GOT3 (cell line): ENCODE measurements at places on chromosomes 7 and 10.

DNA sequence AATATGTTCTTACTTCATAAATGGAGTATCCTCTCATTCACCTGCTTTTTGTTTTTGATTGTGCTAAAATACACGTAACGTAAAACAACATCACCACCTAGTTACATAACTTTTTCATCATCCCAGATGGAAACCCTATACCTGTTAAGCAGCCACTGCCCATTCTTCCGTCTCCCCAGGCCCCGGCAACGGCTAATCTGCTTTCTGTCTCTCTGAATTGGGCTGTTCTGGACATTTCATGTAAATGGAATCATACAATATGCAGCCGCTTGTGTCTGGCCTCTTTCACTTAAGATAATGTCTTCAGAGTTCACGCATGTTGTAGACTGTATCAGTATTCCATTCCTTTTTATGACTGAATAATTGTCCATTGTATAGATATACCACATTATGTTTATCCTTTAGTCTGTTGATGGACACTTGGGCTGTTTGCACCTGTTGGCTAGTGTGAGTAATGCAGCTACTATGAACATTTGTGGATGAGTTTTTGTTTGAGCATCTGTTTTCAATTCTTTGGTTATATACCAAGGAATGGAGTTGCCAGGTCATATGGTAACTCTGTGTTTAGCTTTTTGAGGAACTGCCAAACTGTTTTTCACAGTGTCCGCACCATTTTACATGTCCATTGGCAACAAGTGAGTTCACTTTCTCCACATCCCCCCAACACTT lies 14.1 kb upstream of the SUN1 start:
- DNase-seq, result no peak

- DNase-seq, result no peak
Measured at GRCh38 chr10:89392974-89393373, 551 bp downstream of the IFIT1 start.

DNA sequence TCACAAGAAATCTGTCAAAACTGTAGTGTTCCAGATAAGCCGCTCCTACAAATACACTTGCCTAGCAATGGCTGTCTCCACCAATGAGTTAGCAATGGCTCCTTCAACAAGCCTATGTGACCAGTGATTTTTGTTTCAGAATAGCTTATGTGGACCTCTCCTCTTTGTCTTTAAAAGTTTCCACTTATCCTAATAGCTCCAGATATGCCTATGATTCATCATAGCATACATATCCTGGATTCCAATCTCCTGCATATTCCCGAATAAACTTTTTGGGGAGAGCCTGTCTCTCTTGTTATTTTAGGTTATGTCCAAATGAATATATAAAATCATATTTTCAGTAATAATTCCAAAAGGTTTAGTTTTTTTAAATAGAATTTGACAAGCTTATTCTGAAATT lies 510.6 kb downstream of the ARL4A start:
- DNase-seq, result no peak

DNA sequence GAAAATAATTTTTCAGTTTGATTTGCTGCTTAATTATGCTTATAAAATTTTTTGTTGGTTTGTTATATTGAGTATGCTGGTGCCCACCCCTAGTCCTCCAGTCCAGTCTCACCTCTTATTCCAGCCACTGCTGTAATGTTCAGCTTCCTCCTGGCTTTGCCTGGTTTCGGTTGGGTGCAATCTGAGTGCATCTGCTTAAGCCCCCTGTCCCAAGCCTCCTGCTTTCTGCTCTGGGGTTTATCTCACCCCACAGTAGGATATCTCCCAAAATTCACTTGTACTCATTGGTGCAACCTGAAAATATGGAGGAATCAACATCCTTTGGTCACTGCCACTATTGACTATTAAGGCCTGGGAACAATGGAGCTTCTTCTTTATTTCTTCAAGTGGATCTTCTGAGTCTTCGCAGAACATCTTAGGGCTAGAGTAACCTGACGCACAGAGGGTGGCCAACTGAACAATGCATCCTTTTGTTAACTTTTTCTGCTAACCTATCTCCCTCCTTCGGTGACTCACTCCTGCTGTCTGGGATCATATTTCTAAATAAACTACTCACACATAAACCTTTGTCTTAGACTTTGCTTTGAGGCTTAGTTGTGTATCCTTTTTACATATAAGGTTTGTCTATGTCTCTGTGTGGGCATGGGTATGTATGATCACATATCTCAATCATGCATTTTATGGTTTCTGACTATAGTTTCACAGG lies 19.1 kb upstream of the SOSTDC1 start:
- DNase-seq, result no peak

DNA sequence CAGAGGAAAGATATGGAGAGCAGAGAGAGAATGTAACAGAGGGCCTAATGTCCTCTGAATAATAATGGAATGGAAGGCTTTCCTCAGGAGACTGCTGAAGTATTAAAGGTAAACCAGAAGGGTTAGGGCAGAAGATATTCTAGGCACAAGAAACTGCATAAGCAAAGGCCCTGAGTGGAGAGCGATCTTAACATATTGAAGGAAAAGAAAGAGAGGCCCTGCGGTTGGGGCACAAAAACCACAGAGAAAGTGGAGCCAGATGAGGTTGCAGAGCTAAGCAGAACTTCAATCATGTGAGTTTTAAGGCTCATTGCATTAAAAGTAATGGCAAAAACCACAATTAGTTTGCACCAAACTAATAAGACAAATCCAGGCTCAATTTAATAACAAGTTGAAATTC lies 115.8 kb upstream of the VSTM2A start:
- no peak for DNase-seq

- DNase-seq, result no peak
Measured at GRCh38 chr7:83271212-83272099, 108.8 kb upstream of the PCLO start.

GRCh38 chr7:136053689-136054485 lies 76.7 kb upstream of the MTPN start:
- no peak for DNase-seq

- DNase-seq, result no peak
Measured at GRCh38 chr10:89115876-89116627, 91.1 kb downstream of the CH25H start.

- no peak for DNase-seq
Measured at GRCh38 chr10:43261578-43262396, 5.1 kb downstream of the RASGEF1A start.

DNA sequence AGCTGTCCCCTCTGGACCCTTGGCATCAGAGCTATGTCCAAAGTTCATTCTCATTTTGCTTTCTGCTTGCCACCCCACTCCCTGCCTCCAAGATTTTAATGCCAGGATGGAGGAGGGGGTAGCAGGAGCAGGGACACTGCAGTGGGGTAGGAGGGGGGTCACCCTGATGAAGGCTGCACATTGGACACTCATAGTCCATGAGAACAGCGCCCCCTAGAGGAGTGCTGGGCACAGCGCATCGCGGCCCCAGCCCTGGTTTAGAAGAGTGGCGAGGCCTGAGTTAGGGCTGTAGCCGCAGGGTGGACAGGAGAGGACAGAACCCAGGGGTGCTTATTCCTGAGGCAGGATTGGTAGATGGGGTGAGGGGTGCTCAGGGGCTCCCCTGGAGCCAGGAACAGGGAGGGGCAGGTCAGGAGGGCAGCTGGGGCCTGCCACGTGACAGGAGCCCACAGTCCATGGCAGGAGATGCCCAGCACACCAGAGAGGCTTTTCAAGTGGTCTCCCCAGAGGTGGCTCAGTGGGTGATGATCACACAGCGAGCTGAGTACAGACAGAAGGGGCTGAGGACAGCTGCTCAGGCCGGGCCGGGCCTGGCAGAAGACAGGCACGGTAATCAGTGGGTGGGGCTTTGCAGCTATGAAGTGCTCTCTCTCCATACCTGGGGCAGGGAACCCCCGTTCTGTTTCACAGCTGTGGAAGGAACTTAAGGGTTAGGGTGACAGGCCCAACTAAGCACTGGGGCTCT lies 71.4 kb downstream of the NEURL1 start:
- DNase-seq, result no peak

DNA sequence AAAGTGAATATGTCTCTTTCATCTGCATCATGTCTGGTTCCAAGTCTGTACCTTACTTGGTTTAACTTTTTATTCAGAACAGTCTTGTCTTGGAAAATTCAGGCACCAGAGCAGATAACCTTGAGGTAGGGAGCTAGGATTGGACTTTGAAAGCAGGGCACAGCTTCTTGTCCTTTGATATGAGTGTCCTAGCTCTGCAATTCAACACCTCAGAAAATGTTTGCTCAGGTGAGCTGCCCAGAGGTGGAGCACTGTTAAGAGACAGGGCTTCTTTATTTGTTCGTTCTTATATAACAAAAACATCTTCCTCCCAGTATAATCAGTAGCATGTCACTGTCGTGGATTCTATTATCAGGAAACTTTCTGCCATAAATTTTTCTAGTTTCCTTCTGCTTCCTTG lies 118.3 kb downstream of the LRRC4 start:
- no peak for DNase-seq

GRCh38 chr7:119737390-119737789 lies 535.6 kb upstream of the KCND2 start:
- no peak for DNase-seq

- DNase-seq, result no peak
Measured at GRCh38 chr7:132430861-132431822, 145.1 kb downstream of the PLXNA4 start.

GRCh38 chr7:124700655-124701054 lies 64.9 kb downstream of the GPR37 start:
- DNase-seq, result no peak

DNA sequence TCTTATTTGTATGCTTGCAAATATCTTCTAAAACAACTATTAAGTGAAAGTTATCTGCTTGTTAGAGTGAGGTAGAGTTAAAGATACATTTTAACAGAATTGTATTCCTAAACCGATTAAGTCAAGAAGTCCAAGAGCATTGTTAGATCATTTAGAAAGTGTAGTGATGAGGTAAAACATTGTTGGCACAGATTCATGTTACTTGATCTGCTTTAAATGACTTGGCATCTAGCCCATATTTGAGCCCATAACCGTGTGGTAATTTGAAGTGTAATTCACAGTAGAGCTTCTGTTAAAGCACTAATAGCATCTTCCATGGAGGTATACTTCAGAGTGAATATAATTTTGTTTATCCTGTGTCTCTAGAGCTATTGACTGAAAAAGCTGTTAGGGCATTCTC lies 62.1 kb downstream of the PTEN start:
- DNase-seq, result no peak

DNA sequence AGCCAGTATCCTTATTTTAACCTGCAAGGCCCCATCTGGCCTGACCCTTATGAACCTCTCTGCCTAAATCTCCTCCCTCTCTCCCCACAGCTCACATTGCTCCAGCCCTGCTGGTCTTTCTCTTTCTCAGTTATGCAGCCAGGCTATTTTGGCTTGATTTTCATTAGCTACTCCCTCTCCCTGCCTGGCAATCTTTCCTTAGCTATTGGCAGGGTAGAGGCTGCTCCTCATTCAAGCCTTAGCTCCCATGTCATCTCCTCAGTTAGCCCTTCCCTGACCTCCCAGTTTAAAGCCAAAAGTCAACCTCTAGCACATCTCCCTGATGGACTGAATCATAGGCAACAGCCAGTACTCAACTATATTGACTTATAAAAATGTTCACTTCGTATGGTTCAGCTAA lies 214.4 kb upstream of the CELF2 start:
- DNase-seq, result no peak

DNA sequence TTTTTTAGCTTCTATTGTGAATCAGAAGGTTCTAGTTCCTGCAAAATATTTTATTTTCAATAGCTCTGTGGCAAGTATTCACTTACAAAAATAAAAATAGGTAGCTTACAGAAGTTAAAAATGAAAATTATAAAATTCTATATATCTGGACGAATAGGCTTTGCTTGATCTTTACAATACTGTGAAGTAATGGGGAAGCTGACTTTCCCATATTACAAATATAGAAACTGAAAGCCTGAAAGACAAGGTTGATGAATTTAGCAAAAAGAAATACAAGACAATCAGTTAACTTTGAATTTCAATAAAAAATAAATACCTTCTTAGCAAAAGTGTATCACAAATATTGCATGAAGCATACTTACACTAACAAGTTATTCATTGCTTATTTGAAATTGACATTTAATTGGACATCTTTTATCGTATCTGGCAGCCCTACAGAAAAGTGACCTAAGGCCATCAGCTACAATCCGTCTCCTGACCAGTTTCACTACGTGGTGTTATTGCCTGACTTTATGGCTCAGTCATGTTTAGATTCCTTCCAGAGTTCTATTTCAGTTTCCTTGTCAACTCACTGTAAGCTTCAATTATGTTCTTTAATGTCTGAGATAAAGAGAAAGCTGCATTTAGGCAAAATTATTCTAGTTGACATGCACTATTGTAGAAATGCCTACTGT lies 310.5 kb upstream of the HGF start:
- no peak for DNase-seq

- DNase-seq, result no peak
Measured at GRCh38 chr7:47482013-47482875, 99.7 kb downstream of the TNS3 start.

DNA sequence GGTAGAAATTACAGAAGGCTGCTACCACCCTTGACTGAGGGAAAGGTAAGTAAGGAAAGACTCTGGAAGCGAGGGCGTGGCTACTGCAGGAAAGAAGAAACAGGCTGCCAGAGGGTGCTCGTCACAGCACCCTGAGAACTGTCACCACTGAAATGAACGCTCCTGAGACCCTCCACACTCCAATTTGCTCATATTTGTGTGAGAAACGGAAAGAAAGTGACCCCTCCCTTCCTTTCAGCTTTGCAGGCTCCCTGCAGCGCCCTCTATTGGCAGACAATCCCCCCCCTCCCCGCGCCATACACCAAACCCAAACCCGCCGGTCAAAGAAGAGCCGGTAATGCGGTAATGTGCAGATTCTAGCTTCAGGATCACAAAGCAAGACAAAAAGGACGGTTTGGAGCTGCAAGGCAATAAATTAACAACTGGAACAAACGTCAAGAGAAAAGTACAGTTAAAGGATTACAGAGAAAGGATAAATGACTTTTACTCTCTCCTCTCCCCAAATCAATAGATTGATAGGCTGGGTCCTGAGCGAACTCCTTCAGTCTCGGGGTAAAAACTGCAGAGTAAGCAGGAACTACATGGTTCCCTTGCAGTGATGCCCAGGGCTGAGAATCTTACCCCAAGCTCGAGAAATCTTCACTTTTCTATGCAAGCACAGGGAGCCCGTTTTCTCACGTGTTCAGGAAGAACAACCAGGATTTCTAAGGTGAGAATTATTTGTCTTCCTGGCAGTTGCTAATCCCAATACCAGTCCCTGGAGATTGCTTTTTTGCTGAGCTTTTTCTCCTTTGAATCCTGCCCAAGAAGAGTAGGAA lies 47.6 kb downstream of the STEAP1B start:
- no peak for DNase-seq

- no peak for DNase-seq
Measured at GRCh38 chr7:142139597-142140400, 28.3 kb downstream of the MGAM2 start.
